Putamen (tissue), 1 donor: ENCODE measurements at places on chromosomes 4 and X.

DNA sequence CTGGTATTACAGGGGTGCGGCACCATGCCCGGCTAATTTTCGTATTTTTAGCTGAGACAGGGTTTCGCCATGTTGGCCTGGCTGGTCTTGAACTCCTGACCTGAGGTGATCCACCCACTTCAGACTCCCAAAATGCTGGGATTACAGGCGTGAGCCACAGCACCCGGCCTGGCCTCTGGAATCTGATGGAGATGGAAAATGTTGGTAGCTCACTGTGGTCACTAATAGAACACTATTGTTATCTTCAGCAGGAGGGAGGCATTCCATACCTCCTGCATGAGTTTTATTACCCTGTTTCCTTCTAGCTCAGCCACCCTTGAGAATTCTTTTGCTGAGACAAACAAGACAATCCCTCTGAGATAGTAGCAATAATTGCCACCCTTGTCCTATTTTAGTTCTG is 105.0 kb downstream of the SHROOM3 start:
- DNase-seq, result no peak

- DNase-seq, result no peak
These were observed 162.8 kb downstream of the PPP1R2C start for GRCh38 chrX:42615161-42615563.

DNA sequence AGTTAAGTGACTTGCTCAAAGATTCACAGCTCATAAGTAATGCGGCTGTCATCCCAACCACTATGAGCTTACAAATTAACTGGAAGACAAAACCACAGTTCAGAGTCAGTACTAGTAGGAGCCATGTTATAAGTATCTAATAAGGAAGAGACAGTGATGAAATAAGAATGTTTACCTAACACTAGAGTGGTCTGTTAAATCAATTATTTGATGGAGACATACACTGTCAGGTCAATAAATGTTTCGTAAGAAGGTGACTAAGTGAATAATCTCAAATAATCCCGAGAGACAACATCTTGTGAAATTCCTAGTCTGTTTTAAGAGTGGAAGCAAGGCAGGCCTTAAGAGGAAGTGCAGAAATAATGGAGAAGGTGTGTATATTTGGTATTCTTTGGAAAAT is 25.8 kb upstream of the AMELX start:
- no peak for DNase-seq

DNA sequence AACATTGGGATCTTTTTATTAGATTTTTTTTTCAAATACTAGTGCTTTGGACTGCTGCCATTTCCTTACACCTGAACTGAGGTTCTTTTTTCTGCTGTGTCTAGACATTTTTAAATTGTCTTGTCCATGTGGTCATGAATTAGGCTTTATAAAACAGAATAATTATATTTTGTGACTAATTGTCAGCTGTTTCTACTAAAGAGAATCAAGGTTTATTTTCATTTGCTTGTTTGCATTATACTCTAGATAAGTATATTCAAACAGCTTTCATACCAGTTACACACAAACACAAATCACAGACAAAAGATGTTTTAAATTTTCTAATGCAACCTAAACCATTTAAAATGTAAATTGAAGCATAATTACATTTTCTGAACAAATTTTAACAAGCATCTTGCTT is 194.7 kb downstream of the GALNTL6 start:
- DNase-seq, result no peak

GRCh38 chr4:84780719-84781118 is 185.8 kb downstream of the WDFY3 start:
- no peak for DNase-seq

DNA sequence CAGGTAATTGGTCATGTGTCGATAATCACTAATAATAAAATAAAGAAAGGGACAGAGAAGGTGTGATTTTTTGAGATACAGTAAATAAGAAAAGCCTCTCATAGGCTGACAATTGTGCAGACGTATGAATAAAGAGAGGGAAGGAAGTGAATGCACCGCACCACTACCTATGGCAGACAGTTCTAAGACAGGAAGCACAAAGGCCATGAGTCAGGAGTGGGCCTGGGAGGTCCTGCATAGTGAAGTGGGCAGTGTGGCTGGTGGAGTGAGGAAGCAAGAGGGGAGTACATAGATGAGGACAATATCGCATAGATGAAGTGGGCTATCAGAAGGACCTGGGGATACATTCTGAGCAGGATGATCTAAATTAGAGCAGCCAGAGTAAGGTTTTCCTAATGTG is 75.6 kb downstream of the BMP3 start:
- DNase-seq, result no peak

GRCh38 chr4:84849051-84849640 is 117.3 kb downstream of the WDFY3 start:
- DNase-seq, result no peak

GRCh38 chr4:120331486-120332370 is 265.1 kb upstream of the MAD2L1 start:
- no peak for DNase-seq

- DNase-seq, result no peak
These were observed 34.4 kb upstream of the ACSL1 start for GRCh38 chr4:184860018-184860779.

DNA sequence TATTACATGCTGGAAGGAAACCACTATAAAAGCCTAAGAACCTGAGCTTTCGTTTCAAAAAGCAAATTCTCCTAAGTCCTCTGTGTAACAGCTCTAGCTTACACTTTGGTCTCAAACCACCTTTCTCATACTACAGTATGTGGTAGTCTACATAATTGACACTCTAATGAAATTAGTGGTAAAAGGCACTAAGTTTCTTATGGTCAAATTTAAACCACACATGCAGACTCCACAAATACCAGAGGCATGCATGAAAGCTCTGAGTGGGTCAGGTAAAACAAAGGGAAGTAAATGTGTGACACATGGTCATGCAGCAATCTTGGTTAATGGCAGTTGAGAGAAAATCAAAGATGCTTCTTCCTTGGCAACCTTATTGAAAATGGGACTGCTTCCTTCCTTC is 187.8 kb downstream of the CCNG2 start:
- DNase-seq, result no peak

DNA sequence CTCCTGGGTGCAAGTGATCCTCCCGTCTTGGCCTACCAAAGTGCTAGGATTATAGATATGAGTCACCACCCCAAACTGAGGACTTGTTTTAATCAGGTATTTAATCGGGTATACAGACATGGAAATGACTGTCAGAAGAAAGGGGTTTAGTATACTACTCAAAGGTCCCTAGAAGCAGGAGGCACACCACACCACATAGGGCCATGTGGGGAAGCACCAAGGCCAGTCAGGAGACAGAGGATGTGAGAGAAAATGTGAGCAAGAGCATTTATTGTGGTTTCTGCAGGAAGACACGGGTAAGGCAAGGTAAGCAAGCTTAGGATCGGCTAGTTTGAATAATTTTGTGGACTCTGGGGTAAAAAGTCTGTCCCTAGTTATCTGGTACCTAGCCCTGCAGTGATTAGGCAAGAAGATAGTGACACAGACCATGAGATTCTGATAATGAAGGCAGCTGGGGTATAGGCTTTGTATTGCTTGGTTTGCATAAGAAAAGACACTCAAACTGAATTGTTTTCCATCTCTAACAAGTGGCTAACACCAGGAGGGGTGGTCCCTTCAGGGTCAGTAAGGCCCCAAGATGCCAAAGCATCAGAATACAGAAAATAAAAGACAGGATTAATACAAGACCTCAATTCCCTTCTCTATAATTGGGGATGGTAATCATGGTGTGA is 408.8 kb upstream of the F9 start:
- DNase-seq, result no peak

- no peak for DNase-seq
These were observed 20.3 kb downstream of the UNC5C start for GRCh38 chr4:95528388-95528948.

DNA sequence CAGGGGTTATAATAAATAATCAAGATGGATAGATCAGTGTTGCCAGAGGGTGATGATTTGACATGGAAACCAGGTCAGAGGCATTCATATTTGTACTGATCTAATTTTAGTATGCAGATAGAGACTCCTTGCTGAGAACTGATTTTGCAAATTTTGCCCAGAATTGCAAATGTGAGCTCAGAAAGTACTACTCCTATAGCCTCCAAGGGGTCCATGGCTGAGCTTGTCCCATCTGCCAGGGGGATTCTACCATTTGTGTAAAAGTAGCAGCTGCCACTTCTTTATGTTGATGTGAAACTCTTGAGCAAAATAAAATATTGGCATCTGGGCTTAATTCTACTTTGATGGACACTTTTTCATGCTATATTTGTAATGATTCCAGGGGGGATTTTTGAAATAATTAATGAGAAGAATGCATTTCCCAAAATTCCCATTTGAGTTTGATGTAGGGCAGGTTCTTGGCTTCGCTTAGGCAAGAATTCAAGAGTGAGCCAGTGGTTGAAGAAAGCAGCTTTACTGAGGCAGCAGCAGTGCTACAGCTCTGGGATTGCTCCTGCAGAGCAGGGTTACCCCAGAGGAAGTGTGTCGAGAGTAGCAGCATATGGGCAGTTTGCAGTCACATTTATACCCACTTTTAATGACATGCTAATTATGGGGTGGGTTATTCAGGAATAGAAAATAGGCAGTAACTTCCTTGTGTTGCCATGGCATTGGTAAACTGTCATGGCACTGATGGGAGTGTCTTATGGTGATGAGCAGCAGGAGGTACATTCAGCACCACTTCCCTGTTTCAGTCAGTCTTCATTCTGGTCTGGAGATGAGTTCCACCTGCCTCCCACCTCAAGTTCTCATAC is 38.7 kb upstream of the DCLK2 start:
- no peak for DNase-seq

- DNase-seq, result no peak
These were observed 121.9 kb downstream of the DKK2 start for GRCh38 chr4:106914223-106914622.

DNA sequence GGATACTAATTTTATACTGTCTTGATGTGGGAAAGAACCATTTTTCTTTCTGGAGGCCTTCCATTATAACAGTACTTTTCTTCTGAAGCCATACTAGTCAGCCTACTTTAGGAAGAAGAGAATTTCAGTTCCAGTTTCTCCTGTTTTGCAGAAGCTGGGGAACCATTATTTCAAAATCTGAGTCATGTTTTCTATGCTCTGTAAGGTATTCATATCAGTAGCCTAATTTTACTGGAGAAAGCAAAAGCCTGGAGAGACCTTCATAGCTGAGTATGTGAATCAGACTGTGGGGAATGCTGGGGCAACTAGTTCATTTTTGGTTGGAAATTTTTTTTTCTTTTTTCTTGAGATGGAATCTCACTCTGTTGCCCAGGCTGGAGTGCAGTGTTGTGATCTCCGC is 22.4 kb downstream of the AFF1 start:
- DNase-seq, result no peak

- DNase-seq, result no peak
These were observed 8.7 kb upstream of the ABLIM2 start for GRCh38 chr4:8167291-8167690.

DNA sequence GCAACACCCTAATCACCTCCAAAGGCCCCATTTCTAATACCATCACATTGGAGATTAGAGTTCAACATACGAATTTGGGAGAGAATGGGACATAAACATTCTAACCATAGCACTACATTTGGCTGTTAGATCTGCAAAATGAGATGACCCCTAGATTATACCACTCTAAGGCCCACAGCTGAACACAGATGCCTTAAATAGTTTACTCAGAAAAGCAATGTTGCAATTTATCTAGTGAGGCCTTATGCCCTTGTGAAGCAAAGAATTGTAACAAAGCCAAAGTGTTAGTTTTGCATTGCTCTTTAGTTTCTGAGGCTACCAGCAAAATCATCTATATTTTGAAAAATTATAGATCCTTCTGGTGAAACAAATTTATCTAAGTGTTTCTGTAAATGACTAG is 31.6 kb upstream of the ARHGEF6 start:
- no peak for DNase-seq

DNA sequence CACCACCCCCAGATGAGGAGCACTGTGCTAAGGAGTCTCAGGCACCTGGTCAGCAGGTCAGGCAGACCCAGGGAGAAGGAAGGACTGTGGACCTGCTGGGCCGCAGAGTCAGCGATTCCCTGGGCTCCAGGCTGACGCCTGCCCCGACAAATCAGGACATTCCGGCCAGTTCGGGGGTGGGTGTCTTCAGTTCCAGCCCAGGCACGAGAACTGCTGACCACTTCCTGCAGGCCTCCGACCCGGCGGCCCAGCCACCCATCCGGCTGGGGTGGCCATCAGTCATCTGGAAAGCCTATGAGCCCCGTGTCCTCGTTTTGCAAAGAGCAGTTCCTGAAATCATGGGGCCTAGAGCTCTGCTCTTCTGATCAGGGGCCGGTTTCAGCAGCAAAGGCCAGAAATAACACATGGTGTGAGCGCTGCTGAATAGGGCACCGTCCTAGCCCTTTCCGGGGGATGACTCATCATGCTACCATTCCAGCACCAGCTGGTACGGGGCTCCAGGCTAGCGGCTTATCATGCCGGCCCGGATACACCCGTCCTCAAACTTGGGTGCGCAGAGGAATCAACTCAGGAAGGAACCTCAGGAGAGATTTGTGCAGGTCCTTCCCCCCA is 7.8 kb upstream of the SH3TC1 start:
- DNase-seq, result peak; percentile 52

DNA sequence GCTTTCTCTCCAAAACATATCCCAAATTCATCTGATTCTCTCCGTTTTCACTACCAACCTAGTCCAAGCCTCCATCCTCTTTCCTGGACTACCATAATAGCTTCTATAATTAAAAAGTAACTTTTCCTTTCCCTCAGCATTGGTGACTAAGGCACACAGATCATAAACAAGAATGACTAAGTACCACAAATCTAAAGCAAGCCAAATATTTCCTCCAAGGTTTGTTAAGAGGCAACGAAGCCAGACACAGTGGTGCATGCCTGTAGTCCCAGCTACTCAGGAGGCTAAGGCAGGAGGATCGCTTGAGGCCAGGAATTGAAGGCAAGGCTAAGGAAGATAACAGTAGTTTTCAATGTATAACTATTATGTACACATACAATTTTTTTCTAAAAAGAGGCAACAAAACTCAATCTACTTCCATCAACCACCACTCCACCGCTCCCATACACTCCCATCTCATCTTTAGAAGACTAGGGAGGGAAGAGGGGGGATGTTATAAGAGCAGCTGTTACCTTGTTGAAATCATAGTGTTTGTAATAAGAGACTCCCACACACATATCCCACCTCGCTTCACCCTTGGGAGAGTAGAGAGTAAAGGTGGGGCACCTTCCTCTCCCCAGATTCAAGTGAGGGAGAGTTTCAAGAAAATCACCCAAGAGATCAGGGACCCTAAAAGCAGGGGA is 4.2 kb upstream of the JCHAIN start:
- DNase-seq, result no peak

GRCh38 chr4:87108142-87108546 is 112.3 kb downstream of the KLHL8 start:
- DNase-seq, result no peak

DNA sequence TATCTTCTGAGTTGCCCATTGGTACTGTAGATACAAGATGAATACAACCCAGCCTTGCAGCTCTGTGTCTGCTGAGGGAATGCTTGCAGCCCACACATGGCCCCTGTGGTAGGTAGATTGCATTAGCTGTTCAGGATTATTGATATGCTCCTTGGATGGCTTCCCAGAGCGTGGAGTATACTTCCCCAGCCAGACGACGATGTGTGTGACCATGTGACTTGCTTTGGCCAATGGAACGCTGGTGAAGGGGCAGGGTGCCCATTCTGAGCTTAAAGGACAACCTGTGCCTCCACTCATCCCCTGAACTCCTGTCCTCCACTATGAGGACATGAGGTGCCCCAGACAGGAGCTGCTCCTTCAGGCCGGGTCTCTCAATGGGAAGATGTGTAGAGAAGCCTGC is 23.9 kb upstream of the FGFBP2 start:
- no peak for DNase-seq

- DNase-seq, result no peak
These were observed 103.0 kb downstream of the CPZ start for GRCh38 chr4:8695237-8696219.

GRCh38 chr4:5383191-5383980 is 325.0 kb downstream of the EVC2 start:
- DNase-seq, result no peak

- no peak for DNase-seq
These were observed 1756.0 kb downstream of the C4orf33 start for GRCh38 chr4:130851932-130852331.
